Iris pigment epithelial cell (primary cell): ENCODE measurements at places on chromosomes 7 and 10.

GRCh38 chr7:47102331-47102841 is 479.5 kb downstream of the TNS3 start:
- no peak for DNase-seq

GRCh38 chr10:20877986-20878983 is 18.8 kb downstream of the NEBL start:
- peak; percentile 52 for DNase-seq

- DNase-seq = peak; percentile 33
Measured at GRCh38 chr10:132595854-132596253, 58.3 kb downstream of the INPP5A start.

DNA sequence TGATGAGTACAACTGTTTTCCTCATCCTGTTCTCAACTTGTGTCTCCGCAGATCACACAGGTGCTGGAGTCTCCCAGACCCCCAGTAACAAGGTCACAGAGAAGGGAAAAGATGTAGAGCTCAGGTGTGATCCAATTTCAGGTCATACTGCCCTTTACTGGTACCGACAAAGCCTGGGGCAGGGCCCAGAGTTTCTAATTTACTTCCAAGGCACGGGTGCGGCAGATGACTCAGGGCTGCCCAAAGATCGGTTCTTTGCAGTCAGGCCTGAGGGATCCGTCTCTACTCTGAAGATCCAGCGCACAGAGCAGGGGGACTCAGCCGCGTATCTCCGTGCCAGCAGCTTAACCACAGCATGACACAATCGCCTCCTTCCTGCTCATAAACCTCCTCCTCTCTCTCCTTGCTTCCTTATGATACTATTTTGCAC is 126.7 kb upstream of the PRSS58 start:
- peak; percentile 74 for DNase-seq

DNA sequence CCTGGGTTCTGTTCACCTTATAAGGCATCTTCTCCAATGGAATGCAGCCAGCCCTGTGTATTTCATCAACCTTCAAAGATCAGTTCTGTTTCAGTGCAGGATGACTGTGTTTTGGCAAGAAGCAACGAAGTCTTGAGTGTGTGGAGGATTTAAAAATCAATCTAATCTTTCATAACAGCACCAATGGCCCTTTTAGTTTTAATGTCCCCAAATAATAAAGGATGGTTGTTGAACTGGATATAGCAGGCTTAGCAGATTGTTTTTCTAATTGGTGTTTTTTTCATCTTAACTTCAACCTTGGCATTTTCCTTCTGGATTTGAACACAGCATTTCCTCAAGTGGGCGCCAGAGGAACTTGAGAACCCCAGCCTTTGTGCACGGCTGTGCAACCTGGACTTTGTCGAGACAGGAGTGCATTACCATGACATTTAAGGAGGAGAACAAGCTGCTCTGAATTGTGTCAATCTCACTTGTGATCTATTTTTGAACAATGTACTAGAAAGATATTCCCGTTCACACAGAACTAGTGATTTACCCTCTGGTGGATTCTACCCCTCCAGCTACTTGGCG is 313.3 kb upstream of the AKR1E2 start:
- peak; percentile 81 for DNase-seq

GRCh38 chr10:46292573-46293023 is 5.8 kb downstream of the ANTXRL start:
- DNase-seq = no peak
